Dermis blood vessel endothelial cell (primary cell): ENCODE measurements at places on chromosomes 11 and 22.

DNA sequence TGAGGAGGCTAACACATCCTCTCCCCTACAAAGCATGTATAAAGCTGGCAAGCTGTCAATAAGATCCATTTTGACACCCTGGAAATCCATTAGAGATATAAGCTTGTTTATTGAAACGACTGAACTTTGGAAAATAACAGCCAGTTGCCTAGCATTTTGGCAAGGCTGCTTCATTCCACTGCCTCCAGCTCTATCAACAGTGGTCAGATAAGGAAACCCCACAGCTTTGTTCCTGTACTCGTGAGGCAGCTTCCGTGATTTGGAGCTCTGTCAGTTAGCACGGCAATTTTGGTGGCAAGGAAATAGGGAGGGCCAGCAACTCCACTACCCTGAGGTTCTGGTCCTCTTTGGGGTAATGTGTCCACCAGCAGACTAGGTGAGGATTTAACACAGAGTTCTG is 2.0 kb upstream of the OR51S1 start:
- DNase-seq: no peak

GRCh38 chr11:132658696-132659095 is 873.6 kb downstream of the OPCML start:
- no peak for DNase-seq

DNA sequence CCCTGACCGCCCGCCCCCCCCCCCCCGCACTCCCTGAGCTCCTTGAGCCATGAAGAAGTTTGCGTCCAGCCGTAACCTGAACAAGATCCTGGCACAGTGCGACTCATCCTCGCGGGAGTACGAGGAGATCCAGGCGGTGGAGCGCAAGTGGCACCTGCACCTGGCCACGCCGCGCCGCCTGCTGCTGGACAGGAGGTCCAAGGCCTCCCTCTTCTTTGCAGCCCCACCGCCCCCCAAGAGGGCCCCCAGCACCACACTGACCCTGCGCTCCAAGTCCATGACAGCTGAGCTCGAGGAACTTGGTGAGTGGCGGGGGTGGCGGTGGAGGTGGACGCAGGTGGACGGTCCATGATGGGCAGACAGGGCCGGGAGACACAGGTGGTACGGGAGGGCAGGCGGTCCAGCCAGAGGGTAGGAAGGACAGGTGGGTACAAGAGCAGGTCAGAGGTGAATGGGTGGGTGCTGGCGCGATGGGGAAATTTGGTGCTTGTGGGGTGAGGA is 32.1 kb upstream of the ACR start:
- no peak for DNase-seq

- no peak for DNase-seq
Measured at GRCh38 chr11:109147726-109148125, 274.3 kb upstream of the C11orf87 start.

DNA sequence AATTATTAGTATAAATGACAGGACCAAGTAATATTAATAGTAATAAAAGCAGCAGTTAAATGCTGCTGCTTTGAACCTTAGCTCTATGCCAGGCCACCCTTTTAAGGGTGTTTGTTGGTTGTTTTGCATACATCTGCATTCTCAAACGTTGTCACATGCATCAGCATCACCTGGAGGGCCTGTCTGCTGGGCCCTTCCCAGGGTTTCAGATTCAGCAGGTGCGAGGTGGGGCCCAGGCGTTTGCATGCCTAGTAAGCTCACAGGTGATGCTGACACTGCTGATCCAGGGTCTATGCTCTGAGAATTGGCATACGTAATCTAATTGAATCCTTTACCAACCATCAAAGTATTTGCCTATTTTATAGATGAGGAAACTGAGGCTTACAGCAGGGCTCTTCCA is 246.5 kb downstream of the CADM1 start:
- no peak for DNase-seq

DNA sequence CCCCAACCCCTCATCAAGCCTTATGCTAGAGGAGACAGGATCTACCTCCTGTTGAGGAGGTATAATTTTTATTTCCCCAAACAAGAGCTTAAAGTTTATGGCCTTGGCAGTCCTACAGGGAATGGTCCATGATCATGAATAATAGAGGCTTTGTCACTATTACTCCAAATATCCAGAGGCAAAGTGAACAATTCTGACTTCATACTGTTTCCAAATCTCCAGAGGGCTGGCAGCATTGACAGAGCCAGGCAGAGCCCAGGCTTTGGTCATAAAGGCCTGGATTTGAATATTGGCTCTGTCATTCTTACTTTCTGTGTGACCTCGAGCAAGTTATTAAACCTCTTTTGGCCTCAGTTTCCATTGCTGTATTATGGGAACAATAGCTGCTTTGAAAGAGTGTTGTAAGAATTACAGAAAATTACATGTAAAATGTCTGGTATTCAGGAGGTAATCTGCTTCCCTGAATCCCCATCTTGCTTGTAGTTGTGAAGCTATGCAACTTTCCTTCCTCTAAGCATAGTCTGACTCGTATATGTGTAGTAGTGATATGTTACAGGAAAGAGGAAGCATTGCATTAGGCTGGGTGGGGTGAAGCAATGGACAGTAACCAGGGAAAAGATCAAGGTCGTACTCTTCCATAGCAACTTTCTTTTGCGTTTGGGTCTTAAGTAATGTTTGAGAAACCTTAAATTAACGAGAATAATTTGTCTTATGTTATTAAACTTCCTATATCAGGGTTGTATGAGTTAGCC is 88.8 kb downstream of the CD44 start:
- no peak for DNase-seq

GRCh38 chr11:131549099-131549498 is 178.7 kb downstream of the NTM start:
- DNase-seq: no peak

DNA sequence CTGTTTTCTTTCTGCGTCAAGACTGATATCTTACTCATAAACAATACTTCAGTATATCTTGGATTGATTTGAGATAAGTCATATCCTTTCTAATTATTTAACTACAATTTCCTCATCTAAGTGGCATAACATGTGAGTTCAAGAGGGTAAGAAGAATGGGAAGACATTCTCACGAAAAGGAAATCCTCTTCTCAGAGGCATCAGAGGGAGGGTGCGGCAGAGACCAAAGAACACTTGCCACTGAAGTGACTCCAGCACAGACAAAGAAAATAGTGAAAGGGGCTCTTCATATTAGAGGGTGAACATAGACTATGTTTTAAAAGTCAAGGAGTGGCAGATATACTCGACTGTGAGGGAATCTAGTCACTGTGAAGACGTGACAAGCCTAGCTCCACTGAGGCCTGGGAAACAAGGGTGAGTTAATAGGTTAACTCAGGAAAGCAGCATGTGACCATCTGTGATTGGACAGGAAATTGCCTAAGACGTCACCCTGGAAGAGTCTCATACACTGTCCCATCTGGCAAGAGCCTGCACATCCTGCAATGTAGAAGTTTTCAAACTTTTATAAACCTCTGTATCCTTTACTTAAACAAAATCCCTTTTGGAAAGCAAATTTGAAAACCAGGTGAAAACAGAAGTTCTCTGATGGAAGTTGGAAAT is 1.9 kb upstream of the MMP1 start:
- DNase-seq: peak; percentile 97

- no peak for DNase-seq
Measured at GRCh38 chr11:22359295-22359694, 21.1 kb downstream of the SLC17A6 start.

DNA sequence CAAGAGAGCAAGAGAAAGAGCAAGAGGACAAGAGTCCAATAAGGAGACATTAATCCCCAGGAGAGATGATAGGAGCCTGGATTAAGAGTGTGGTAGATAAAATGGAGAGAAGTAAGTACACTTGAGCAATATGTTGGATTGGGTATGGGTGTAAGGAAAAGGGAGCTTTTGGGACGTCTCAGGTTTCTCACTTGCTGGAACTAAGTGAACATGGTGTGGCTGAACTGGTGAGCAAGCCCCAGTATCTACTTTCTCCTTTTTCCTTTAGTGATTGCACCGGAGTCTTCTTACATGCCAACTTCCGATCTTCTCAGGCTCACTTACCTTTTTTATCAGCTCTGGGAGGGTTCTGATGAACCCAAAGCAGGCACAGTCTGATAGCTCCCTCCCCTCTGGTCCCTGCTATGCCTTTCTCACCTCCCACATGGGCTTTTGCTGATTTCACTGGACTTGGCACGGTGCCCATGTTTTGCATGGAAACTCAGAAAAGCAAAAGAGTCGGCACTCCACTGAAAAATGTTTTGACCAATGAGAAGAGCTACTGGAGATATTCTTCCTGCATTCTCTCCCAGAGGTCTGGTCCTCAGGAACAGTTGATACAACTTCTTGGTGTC is 14.5 kb upstream of the APLNR start:
- DNase-seq: peak; percentile 73

GRCh38 chr11:106276126-106276525 is 198.7 kb downstream of the AASDHPPT start:
- DNase-seq: no peak

DNA sequence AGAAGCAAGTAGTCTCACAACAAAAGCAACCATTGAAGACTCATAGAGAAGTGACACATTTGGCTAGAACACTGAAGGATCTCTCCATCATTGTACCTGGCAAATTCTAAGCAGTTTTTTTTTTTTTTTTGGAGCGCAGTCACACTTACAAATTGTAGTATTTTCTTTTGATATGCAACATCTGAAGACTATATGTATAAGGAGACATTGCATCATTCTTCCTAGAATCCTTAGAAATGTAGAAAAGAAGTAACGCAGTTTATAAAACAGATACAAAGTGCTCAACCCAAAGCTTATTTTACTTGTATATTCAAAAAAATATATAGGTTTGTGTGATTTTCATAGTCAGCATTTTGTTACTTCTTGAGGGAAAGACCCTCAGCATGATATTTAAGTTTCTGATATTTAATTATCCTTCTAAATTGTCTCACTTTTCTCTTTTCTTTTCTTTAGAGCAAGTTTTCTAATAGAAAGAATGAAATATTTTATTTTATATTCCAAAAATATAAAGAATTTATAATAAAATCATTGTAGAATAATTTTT is 20.0 kb downstream of the KDM4D start:
- no peak for DNase-seq

- no peak for DNase-seq
Measured at GRCh38 chr11:120133216-120134105, 4.5 kb downstream of the TRIM29 start.

DNA sequence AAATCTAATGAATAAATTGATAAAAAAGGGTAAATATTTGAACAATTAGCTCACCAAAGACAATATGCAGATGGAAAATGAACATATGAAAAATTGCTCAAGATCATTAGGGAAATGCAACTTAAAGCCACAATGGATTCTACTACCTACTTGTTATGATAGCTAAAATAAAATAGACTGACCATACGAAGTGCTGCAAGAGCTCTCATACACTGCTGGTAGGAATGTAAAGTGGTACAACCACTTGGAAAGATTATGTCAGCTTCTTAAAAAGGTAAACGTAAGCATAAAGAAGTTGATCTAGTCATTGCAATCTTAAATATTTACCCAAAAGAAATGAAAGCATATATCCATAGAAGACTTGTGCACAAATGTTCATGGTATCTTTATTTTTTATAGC is 504.2 kb upstream of the ARHGAP42 start:
- no peak for DNase-seq

GRCh38 chr11:76443268-76443980 is 1.4 kb upstream of the EMSY start:
- peak; percentile 17 for DNase-seq

GRCh38 chr22:20866736-20867135 is 7.9 kb downstream of the SNAP29 start:
- DNase-seq: no peak

GRCh38 chr11:20926799-20927540 is 257.6 kb downstream of the NELL1 start:
- DNase-seq: no peak

DNA sequence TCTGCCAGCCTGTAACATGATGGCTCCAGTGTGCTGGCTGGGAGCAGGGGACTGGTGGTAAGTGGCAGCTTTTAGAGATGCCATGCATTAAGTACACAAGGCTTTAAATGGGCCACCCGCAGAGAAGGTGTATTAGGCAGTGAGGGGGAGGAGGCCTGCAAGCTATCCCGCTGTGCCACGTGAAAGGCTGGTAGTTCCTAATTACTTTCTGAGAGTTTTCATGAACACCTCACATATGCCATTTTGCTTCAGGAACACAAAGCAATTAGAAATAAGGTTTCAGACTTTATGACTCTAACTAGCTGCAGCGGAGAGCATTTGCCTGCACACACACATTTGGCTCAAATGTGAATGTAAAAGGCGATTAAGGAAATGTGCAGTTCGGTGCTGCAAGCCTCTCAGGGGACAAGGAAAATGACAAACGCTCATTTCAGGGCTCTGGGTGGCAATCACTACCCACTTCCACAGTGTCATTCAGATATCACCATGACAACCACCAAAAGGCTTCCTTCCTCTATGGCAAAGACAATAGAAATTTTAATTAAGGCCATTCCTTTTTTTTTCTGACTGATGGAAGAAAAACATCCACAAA is 116.6 kb downstream of the PLEKHA7 start:
- peak; percentile 75 for DNase-seq

DNA sequence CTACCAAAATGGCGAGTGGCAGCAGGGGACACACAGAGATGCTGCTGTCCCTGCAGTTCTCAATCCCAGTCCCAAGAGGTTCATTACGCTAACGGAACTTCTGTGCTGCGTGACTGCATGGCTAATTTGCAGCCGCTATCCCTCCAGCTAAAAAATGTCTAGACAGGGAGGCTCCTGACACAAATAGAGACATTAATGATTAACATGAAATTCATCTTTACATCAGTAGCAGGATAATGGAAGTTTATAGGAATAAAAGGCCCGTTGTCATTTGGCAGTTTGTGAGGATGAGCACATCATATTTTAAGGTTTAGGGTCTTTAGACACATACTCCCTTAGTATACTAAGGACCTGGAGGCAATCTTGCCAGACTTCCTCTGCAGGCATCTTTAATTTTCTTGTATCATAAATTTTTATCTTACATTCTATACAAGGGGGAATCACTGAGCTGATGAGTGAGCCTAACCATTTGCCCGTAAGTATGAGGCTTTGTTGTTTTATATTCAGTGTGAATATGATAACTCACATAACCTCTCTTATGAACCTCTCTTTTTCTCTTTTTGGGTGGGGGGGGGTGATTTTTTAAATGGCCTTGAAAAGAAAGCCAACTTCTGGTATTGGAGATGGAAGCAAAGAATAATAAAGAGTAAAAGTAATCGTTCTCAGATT is 99.8 kb upstream of the OR9G4 start:
- DNase-seq: no peak

GRCh38 chr22:38051261-38051660 is 5.9 kb upstream of the PICK1 start:
- no peak for DNase-seq

DNA sequence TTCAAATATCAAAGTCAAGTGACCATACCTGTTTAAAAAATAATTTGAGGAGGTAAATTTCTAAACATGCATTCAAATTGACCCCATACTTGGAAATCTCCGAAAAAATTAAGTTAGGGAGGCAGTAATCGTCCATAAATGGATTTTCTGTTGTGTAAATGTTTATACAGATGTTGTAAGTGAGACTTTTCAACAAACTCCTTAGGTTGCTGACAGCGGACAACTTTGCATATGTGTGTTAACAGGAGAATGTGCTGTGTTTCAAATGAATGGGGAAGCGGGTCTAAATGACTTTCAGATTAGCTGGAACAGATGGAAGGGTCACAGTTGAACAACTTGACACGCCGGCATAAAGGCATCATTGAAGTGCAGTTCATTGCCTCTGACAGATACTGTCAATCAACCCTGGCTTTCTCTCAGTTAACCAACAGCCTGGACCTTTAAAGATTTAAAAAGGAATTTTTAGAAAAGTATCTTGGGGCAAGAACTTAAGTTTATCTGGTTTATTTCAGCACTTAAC is 98.2 kb upstream of the DBX1 start:
- no peak for DNase-seq
